ENCODE measurements at places on chromosomes 6 and 20. TPM values are rescaled to one million over a fixed set of nuclear protein-coding genes. Genes with fewer than 3 reads are reported as not detected.

The TREM1 gene
- not detected for total RNA-seq

The RHAG gene
- not detected for total RNA-seq

The CD93 gene
- total RNA-seq = 0.35 TPM

The PLEKHG1 gene
- 13.4 TPM for total RNA-seq

The OR10C1 gene
- not detected for total RNA-seq

Measured in renal cortical epithelial cell (primary cell).